ENCODE measurements at places on chromosomes 13 and 19. TPM values are rescaled to one million over a fixed set of nuclear protein-coding genes. Genes with fewer than 3 reads are reported as not detected.

Gene TICAM1
- 2.5 TPM for polyA plus RNA-seq

Gene CD209
- 26.1 TPM for polyA plus RNA-seq

Gene IL17D
- polyA plus RNA-seq = 3.3 TPM

Gene CERS4
- polyA plus RNA-seq = 20.1 TPM

Gene NRTN
- not detected for polyA plus RNA-seq

Gene CD37
- 3.5 TPM for polyA plus RNA-seq

Gene PPP1R15A
- 63.2 TPM for polyA plus RNA-seq

Gene PHF11
- 57.0 TPM for polyA plus RNA-seq
